Activated T-cell treated with anti-CD3 and anti-CD28 coated beads, Interleukin-2, amount 50 U/mL, for 72 hours (primary cell): ENCODE measurements at places on chromosomes 2 and 18. TPM values are rescaled to one million over a fixed set of nuclear protein-coding genes. Genes with fewer than 3 reads are reported as not detected.

DNA sequence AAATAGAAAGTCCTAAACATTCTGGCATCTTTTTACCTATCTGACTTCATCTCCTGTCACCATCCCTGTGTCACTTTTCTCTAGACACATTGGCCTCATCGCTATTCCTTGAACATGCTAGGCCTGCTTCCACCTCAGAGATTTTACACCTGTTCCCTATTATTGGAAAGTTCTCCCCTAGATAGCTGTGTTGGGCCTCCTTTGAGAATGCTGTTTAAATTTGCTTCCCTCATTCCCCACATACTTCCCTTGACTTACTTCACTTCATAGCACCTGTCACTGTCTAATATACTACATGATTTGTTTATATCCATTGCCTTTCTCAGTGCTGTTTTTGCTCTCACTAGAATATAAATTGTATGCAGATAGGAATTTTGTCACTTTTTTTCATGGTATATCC is 317.0 kb upstream of the GCFC2 start:
- no peaks in the 10 kb centered on the region for H3K27me3 ChIP-seq
- no peak overlapping the region for H3K4me3 ChIP-seq
- H3K27ac ChIP-seq, result no peak overlapping the region
- no peaks in the 10 kb centered on the region for H3K36me3 ChIP-seq
- no peaks in the 10 kb centered on the region for H3K4me1 ChIP-seq

IL1B gene
- total RNA-seq, result not detected

GRCh38 chr2:230706053-230706521 is 6.6 kb upstream of the CAB39 start:
- H3K36me3 ChIP-seq, result peaks cover 10% of the 10 kb centered on the region
- H3K4me1 ChIP-seq, result peaks cover under 1% of the 10 kb centered on the region
- DNase-seq, result no peak
- H3K4me3 ChIP-seq, result no peak overlapping the region

GRCh38 chr2:101341901-101342624 is 33.6 kb upstream of the RNF149 start:
- H3K27me3 ChIP-seq, result no peaks in the 10 kb centered on the region
- no peak overlapping the region for H3K27ac ChIP-seq

- DNase-seq, result no peak
- no peak overlapping the region for H3K4me3 ChIP-seq
- peaks cover 20% of the 10 kb centered on the region for H3K27me3 ChIP-seq
- no peak overlapping the region for H3K27ac ChIP-seq
These were observed 165.8 kb downstream of the RPIA start for GRCh38 chr2:88857274-88857741.

DNA sequence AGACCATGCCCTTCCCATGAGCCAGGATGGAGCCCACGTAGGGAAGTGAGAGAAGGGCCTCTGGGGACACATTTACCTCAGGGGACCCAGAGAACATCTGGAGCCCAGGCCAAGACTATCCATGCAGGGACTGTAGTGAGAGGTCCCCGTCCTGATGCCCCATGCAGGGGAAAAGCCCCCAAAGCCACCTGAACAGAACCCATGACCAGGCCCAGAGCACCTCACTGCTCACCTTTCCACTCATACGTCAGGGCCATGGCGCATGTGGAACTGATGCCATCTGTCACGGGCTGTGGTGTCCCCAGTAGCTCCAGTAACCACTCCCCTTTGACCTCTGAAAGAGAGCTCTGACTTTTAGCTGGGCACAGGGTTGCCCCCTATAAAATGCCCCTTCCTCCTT is 106.5 kb upstream of the TEX51 start:
- peaks cover 14% of the 10 kb centered on the region for H3K27me3 ChIP-seq
- no peak for DNase-seq
- no peaks in the 10 kb centered on the region for H3K4me1 ChIP-seq
- H3K4me3 ChIP-seq, result no peak overlapping the region
- H3K36me3 ChIP-seq, result no peaks in the 10 kb centered on the region

GRCh38 chr2:14693874-14694273 is 61.4 kb downstream of the LRATD1 start:
- no peak overlapping the region for H3K4me3 ChIP-seq
- no peaks in the 10 kb centered on the region for H3K4me1 ChIP-seq
- no peaks in the 10 kb centered on the region for H3K27me3 ChIP-seq
- DNase-seq, result no peak
- H3K36me3 ChIP-seq, result peaks cover 2% of the 10 kb centered on the region
- no peak overlapping the region for H3K27ac ChIP-seq

DNA sequence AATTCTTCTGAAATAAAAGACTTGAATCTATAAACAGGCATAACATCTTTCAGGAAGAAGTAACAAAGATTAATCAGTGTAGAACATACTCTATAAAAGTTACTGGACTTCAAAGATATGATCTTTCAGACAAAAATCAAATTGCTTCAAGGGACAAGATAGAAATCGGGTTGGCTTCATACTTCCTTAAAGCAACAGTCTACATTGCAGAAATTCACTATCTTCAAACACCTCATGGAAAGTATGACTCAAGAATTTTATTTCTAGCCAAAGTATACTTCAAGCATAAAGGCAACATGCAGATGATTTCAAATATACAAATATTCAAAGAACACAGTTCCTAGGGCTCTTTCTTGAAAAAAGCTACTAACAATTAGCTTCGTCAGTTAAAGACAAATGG is 240.7 kb downstream of the SRBD1 start:
- no peak overlapping the region for H3K4me3 ChIP-seq
- no peaks in the 10 kb centered on the region for H3K4me1 ChIP-seq
- no peaks in the 10 kb centered on the region for H3K36me3 ChIP-seq
- DNase-seq, result no peak
- no peak overlapping the region for H3K27ac ChIP-seq

- H3K27me3 ChIP-seq, result no peaks in the 10 kb centered on the region
- H3K27ac ChIP-seq, result no peak overlapping the region
- no peak overlapping the region for H3K4me3 ChIP-seq
- H3K36me3 ChIP-seq, result no peaks in the 10 kb centered on the region
- DNase-seq, result no peak
These were observed 267.4 kb upstream of the RAB6C start for GRCh38 chr2:129711816-129712675.

- DNase-seq, result no peak
- H3K4me1 ChIP-seq, result no peaks in the 10 kb centered on the region
These were observed 61.9 kb upstream of the ZCCHC2 start for GRCh38 chr18:62460851-62461300.

ZNF521 gene
- not detected for total RNA-seq

ABCG5 gene
- total RNA-seq, result not detected

GRCh38 chr18:49839012-49839411 is 25.7 kb upstream of the ACAA2 start:
- no peaks in the 10 kb centered on the region for H3K4me1 ChIP-seq
- no peak overlapping the region for H3K4me3 ChIP-seq
- H3K27me3 ChIP-seq, result no peaks in the 10 kb centered on the region
- no peak overlapping the region for H3K27ac ChIP-seq

- H3K36me3 ChIP-seq, result no peaks in the 10 kb centered on the region
- no peak for DNase-seq
- no peaks in the 10 kb centered on the region for H3K27me3 ChIP-seq
- no peak overlapping the region for H3K27ac ChIP-seq
- H3K4me1 ChIP-seq, result no peaks in the 10 kb centered on the region
These were observed 31.5 kb downstream of the COA5 start for GRCh38 chr2:98576666-98577312.

DNA sequence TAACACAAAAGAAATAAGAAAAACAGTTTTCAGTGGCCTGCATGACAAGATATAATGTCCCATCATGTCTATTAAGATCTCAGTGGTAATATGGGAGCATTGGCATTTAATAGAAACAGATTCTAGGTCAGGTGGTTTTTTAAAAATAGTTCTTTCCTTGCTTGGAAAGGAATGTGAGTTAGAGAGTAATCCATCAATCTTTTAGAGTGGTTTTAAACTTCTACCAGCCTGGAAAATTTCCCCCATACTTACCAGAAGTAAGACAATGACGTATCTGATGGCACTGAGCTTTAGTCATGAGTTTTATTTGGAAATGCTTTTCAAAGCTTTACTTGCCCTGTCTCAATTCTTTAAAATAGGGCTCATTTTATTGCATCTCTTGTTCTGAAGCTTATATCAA is 441.7 kb upstream of the SMIM21 start:
- no peak overlapping the region for H3K27ac ChIP-seq
- DNase-seq, result no peak
- peaks cover 12% of the 10 kb centered on the region for H3K27me3 ChIP-seq
- H3K36me3 ChIP-seq, result no peaks in the 10 kb centered on the region
- H3K4me1 ChIP-seq, result no peaks in the 10 kb centered on the region
- H3K4me3 ChIP-seq, result no peak overlapping the region

POTEF gene
- not detected for total RNA-seq

DNA sequence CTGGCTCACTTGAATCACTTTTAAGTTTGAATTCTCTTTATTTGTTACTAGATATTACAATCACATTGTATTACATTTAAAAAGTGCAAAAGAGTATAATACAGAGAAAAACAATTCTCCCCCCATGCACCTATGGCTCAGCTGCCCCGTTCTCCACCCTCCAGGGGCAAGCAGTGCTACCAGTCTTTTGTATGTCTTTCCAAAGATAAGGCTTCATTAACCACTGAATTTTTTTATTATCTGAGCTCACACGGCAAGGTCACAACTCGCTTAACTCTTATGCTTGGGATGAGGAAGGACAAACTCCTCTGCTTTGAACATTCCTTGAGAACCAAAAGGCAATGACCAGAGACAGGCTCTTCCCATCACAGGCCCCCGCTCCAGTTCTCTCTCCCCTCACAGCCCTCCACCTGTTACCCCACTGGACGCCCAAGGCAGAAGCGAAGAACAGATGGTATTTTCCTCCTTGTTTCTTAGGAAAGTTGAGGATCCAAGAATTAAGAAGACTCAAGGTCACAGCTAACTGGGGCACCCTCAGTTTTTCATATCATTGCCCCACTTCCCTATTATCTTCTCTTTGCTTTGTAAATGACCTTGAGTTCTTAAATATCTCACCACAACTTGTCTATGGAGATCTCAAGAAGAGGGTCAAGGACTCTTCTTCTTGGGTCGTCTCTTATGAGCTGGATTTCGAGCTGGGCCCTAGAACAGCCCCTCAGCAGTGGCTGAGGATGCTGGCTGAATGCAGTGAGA is 30.1 kb downstream of the SH2D6 start:
- no peak for DNase-seq
- no peak overlapping the region for H3K4me3 ChIP-seq
- no peaks in the 10 kb centered on the region for H3K4me1 ChIP-seq
- H3K27me3 ChIP-seq, result no peaks in the 10 kb centered on the region
- H3K36me3 ChIP-seq, result no peaks in the 10 kb centered on the region

DNA sequence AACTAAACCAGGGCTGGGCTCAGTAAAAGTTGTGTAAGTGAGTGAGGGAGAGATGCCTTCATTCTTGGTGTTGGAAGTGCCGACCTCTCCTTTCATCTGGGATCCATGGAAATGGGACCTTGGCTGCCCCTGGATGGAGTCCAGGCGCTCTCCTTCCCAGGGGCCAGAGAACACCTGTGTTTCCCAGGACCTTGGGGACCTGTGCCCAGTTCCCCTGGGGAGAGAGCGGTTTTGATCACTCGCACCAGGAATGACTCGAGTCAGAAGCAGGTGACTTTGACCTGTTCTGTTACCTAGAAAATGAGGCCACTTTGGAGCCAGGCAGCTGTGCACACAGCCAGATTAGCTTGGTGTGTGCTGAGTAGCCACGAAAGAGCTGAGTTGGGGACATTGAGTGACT is 97.3 kb downstream of the SH3BP4 start:
- no peak overlapping the region for H3K4me3 ChIP-seq
- no peak overlapping the region for H3K27ac ChIP-seq
- H3K27me3 ChIP-seq, result peaks cover 9% of the 10 kb centered on the region
- H3K4me1 ChIP-seq, result peaks cover 14% of the 10 kb centered on the region
